ENCODE measurements at places on chromosomes 4 and X.

DNA sequence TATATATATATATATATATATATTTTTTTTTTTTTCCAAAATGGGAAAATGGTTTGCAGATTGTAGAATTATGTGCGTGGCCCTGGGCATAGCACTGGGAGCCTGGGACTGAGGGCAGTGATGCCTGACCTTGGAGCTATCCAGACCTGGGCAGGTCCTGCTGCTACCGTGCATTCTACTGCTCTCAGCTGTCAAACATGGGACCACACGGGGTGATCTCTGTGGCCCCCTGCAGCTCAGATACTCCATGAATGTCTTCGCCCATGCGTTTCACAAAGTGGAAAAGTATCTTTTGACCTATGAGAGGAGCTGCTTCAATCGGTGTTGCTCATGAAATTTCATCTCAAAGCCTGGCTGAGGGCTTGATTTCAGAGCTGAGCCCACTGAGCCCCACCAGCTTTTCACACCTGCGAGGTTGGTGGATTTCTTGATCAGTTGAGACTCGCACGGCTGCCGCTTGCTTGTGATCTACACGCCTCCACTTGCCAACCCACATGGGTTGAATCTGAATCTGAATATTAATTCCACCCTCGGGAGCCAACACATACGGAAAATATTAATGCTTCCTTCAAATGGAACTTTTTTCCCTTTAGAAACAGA, 35.7 kb downstream of the ING2 start:
- DNase-seq = no peak

DNA sequence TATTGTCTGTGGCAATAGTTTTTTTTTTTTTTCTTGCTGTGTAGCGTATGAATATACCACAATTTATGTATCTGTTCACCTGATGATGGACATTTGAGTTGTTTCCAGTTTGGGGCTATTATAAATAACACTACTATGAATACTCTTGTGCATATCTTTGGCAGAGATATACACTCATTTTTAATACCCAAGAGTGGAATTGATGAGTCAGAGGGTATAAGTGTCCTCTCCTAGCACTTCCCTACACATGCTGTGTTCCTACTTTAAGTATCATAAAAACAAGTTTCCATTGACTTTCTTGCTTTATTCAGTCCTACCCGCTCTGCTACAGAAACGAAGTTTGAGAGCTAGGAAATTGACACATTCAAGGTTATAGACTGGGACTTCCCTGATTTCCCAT, 39.8 kb downstream of the XIAP start:
- DNase-seq = no peak

- DNase-seq = no peak
Measured at GRCh38 chrX:57103489-57103888, 17.9 kb downstream of the SPIN2B start.

DNA sequence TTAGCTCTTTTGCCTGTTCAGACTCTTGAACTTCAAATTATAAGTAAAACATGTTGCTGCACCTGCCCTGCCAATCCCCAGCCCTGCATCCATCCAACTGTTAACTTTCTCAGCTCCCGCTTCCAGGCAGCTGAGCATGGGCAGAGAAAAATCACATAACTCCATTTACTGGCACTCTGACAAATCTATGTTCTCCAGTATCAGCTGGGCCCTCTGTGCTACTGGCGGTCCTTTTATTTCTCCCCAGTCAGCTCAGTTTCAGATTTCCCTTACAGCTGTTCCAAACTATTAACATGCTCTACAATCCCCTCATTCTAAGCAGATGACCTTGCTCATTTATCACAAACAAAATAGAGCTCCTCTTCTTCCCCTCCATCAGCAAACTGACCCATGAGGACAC, 240.4 kb upstream of the TET2 start:
- no peak for DNase-seq

- DNase-seq = no peak
Measured at GRCh38 chr4:89788206-89789072, 48.5 kb downstream of the SNCA start.

DNA sequence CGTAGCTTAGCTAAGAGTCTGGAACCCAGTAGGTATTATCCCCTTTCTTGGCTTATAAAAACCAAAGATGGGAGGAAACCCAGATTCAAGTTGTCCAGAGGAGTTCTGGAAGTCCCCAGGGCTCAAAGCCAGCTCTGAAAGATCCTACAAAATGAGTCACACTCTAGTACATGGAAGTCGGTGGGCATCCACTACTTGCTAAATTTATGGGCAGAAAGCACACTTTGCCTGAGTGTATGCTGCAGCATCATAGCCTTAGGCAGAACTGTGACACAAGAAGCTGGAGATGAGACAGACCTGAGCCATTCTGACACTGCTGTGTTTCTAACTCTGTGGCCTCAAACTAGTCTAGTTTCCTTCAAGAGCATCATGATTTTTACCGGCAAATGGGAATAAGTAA, 429.3 kb downstream of the AFF2 start:
- DNase-seq = no peak

DNA sequence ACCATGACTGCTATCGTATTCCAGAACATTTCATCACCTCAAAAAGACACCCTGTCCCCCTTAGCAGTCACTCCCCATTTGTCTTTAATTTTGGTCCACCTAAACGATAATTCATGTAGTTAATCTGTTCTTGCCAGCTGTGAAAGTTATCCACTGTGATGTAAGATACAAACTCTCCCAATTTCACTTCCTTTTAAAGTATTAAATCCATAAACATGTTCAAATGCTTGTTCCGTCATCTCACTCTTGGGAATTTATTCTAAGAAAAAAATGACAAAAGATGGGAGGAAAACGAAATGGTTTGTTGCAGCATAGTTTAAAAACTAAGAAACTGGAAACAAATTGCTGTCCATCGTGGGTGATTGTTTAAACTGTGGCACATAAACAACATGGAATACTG, 53.7 kb upstream of the IRF2 start:
- DNase-seq = no peak

DNA sequence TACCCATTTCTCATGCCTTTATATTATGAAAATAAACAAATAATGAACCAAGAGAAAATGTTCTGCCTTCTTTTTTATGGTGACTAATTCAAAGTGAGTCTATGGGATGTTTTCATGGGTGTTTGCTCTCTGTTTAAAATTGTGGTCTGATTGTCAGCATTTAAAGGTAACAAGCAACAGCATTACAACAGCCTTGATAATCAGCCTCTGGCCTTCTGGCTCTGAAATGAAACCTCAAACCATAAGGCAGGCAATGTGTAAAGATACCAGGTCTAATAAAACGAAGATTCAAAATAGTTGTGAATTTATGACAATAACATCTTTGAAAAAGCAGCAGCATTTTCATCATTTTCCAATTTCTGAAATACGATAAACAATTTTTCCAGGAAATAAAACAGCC, 63.7 kb downstream of the FAM13A start:
- DNase-seq = no peak

DNA sequence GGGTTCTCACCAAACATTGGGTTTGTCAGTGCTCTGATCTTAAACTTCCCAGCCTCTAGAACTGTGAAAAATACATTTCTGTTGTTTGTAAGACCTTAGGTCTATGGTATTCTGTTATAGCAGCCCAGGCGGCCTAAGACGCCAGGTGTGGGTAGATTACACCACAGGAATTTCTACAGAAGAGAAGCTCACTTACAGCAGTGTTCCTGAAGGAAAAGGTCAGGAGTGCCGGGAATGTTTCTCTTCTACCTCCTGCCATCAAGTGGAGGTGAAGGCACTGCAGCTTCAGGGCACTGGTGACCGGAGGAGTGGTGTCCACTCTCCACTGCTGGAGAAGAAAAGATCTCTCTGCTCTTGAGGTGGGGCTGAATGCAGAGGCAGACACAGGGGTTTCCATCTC, 45.7 kb downstream of the FHDC1 start:
- no peak for DNase-seq

DNA sequence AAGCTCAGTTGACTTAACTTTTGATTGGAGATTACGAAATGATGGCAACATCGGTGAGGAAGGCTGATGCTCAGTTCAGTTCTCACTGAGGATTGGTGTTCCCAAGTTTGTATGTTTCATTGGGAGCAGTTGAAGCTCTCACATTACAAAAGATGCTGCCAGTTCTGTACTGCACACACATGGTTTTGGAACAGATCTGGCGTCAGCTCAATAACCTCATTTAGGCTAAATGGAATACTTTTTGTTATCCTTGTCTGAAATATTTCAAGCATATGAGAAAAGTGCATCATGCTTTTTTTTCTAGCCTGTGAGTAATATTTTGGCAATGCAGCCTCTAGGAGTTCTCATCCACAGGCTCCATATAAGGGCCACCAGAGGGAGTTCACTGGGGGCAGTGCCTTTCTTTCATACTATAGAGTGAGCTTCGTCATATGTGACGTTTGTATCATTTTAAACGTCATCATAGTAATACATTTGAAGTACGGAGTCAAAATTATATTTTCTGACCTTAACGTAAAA, 4.1 kb downstream of the ENPEP start:
- DNase-seq = no peak

- DNase-seq = no peak
Measured at GRCh38 chrX:71245159-71245558, 8.8 kb downstream of the ZMYM3 start.

DNA sequence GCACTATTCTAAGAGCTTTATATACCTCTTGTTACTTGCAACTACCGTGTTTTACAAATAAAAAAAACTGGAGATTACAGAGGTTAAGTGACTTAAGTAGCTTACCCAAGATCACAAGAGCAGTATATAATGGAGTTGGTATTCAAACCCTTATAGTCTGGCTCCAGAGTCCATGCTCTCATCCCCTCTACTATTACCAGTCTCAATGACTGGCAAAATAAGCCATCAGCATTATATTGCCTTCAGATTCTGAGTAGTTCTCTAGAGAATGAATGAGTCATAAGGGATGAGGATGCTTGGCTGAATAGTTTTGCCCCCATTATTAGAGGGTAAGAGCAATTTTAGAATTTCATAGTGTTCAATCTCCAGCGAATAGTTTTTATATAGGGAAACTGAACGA, 170.1 kb upstream of the ATOH1 start:
- no peak for DNase-seq

DNA sequence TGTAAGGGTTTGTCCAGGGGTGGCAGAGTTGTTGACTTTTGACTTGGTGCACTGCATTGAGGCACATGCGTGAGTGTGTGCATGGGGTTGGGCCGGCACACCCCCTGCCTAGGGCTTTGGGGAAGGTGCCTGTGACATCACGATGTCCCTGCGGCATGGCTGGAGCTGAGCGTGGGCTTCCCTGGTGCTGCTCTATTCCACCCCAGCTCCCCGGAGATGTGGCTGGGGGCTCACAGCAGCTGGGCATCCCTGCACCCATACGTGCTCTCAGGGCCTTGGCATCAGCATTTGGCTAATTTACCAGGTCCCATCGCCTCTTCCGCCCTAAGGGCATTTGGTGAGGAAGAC, 5.7 kb downstream of the PSAPL1 start:
- DNase-seq = no peak

DNA sequence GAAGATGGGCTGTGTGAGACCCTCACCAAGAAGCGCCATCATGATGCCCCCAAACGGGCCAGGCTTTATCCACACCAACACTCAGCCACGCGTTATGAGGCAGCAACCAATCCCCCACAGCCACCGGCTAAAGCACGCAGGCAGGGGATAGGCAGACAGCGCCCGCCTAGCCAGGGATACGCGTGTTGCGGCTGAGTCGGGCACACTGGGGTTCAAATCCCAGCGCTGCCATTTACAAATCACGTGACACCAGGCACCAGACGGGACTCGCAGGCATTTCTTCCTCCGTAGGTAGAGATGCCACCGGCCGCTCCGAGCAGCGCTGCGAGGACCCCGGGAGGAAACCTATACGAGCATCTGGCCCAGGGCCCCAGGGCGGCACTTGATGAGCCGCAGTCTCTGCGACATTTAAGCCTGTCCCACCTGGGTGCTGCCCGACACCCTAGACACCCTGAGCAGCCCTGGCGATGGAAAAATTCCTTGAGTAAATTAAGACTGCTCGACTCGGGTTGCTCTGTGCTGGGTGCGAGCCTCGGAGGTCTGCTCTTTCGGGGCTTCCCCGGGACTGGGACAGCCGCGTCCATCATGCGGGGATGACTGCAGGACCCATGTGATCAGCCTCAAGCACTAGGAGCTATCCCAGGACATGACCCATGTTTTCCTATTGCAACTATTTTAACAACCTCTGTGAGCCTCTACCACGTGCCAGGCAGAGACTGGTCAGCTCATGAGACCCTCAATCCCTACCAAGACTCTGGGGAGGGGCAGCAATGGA, 6.3 kb downstream of the ABLIM2 start:
- no peak for DNase-seq

DNA sequence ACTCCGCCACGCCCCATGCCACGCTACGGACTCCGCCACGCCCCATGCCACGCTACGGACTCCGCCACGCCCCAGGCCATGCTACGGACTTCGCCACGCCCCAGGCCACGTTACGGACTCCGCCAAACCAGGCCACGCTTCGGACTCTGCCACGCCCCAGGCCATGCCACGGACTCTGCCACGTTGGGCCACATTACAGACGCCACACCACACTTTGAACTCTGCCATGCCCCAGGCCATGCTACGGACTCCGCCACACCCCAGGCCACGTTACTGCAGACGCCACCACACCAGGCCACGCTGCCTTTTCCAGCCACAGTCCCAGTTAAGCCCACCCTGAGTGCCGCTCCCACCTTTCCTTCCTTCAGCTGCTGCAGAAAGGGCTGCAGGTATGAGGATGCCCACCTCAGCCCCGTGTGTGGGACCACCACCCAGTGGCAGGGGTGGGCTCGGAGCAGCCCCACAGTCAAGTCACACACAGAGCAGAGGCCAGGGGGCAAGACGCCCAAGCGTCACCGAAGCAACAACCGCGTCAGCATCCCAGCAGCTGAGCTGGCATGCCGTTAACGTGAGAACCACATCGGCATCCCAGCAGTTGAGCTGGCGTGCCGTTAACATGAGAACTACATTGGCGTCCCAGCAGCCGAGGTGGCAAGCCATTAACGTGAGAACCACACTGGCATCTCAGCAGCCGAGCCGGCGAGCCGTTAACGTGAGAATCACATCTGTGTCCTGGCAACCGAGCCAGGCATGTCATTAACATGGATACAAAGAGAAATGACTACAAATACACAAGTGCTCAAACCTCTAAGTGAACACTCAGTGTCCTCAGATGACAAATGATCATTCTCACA, 26.4 kb downstream of the GAK start:
- no peak for DNase-seq

DNA sequence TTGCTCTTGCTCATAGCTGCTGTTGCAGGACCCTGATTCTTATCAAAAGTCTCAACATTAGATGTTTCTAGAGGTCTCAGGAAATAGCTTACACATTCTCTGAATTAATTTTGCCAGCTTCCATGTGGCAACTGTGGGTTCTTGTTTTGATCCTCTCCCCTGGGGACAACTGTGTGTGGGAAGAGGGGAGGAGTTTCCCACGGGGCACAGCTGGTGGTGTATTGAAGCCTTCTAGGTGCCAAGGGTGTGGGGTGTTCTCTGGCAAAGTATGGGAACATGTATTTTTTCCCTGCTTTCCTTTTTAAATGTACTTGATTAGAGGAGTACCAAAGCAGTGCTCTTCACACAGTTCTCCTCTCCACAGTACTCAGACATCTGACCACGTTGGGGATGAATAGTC, 212.7 kb downstream of the RPA4 start:
- DNase-seq = no peak

DNA sequence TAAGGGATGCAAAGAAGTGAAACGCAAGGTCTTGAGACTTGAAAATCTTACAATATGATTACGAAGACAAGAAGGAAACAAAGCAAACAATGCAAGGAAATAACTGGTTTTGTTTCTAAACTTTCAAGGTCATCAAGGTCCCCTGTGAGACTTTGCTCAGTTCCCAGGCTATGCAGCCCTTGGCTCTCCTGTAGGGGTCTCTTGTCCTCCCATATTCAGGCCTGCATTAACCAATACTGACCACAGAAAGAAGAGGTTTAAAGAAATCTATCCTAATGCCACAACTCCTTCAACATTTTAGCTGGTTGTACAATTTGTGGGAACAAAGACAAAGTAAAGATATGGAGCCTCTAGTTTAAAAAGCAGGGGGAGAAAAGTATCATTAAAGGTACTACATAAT, 209.2 kb downstream of the LHFPL1 start:
- DNase-seq = no peak

Data from activated CD8-positive, alpha-beta T cell treated with anti-CD3 and anti-CD28 coated beads, Interleukin-2, amount 10 ng/mL, durations not matched to agents 7 days and 5 days (primary cell).